RWPE2 (cell line): ENCODE measurements at places on chromosomes 2 and 18.

DNA sequence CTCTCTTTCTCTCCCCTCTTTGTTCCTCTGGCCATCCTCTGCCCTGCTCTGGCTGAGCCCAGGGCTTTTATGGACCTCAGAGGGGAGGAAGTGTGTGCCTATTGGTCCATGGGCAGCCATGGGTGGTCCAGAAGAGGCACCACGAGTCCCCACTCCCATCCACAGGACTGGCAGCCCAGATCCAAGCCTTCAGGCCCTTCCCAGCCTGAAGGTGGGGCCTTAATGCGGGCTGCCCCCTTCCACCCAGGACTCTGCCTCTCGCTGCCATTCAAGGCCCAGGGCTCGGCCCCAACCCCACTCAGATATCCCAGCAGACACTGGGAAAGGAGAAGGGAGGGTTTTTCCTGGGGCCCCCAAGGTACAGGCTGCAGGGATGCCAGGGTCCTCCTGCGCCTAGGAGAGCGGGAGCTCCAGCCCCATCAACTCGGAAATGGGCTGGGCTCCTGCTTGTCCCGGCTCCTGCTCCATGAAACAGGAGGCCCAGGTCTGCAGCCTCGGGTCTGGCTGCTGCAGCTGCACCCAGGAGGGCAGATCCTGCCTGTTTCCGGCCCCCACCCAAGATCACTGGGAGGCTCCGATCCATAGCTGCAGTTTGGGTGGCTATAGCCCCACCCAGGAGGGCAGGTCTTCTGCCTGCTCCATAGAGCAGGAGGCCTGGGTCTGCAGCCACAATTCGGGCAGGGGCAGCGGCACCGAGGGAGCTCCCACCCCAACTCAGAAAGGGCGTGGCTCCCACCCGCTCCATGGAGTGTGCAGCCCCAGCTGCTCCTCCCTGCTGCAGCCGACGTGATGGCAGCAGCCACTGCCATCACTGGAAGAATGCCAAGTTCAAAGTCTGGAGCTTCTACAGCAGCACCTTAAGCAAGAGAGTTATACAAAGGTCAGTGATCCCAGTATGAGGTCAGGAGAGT is 116.6 kb upstream of the RBBP8 start:
- DNase-seq, result no peak

DNA sequence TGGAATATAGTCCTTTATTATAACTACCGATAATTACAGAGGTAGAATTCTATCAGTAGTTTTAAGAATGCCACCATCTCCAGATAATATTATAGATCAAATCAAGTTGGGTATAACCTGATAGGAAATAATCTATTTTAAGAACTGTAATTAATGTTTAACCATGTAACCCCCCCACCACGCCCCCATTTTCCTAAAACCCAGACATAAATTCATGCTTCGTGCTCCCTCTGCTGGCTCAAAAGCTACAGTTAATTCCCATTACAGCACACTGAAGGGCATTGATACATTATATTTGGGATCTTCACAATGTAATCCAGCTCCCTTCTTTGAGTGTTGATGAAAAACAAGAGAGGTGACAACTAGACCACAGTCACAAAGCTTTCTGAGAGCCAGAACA is 228.0 kb upstream of the SMAD7 start:
- DNase-seq, result no peak

- no peak for DNase-seq
Observed at GRCh38 chr2:85787981-85788340, 34.2 kb downstream of the ATOH8 start.

- no peak for DNase-seq
Observed at GRCh38 chr18:52403291-52404021, 63.5 kb downstream of the DCC start.

GRCh38 chr2:150531591-150531990 is 44.1 kb upstream of the RND3 start:
- DNase-seq, result no peak

GRCh38 chr2:176170602-176171305 is 13.6 kb downstream of the HOXD3 start:
- no peak for DNase-seq

DNA sequence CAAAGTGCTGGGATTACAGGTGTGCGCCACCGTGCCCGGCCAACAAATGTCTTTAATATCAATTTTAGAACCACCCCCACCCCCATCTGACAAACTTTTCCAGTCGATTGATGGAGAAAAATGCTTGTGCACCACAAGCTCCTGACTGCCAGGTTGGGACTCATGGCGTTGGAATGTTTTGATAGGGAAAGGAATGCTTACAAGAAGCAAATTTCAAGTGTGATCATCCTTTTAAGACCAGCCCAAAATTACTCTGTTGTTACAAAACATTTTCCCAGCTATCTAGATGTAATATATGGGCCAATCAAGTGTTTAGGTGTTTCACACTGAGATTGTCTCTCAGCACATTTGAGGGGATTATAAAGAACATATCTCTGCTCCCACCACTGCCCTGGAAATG is 45.2 kb downstream of the UBXN4 start:
- DNase-seq, result no peak

DNA sequence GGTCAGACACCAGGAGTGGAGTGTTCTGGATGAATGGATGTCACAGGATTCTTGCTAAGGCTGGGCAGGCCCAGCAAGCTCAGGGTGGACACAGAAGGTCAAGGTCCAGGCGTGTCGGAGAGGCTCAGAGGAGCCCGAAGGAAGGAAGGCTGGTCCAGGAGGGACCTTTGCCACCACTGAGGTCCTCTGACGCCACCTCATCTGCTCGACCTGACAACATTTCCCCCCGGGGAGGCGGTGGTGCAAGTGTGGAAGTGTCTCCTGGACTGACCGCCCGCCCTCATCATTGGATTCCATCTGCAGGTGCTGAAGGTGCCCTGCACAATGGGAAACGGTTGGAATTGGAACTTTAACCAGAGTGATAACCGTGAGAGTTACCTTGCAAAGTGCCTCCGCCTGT is 124.6 kb downstream of the RTP5 start:
- DNase-seq, result no peak

DNA sequence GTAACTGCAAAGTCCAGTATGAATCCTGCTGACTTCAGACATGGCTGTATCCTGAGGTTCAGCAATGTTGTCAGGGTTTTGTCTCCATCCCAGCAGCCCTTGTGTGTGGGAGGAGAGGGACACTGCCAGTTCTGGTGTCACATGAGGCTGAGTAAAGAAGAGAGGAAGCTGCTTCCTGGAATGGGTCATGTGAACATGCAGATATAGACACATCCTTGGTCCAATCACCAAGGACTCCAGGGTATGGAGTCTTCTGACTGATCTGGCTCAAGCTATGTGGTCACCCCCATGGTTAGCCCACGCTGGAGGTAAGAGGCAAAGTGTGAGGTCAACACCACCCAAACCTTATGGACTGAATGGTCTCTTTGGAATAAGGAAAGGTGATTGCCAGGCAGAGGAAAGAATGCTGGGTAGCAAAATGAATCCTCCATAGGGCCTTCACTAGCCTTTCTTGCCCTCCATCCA is 134.4 kb upstream of the SLC1A4 start:
- no peak for DNase-seq

DNA sequence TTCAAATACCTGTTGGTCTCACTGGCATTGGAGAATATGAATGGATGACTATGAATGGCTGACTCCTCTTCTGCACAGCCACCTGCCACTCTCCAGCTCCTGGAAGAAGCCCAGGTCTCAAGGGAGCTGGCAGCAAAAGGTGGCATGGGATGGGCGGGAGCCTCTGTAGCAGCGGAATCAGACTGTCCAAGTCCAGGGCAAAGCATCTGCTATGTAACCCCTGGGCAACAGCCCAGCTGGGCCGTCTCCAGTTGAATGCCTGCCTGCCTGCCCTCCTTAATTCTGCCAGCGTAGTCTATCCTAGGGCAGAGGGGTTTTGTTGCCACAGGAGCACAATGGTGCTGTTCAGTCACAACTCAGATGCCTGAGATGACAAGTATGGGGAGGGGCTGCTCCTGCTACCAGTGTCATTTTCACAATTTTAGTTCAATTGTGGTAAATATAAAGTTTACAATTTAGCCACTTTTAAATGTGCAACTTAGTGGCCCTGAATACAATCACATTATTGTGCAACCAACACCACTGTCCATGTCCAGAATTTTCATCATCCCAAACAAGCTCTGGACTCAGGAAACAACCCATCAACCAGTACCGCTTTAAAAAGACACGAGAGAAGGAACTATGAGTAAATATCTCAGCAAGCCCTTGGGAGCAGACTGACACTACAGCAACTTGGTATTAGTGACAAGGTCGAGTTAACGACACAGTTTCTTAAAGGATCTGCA is 115.2 kb downstream of the MYO5B start:
- no peak for DNase-seq

DNA sequence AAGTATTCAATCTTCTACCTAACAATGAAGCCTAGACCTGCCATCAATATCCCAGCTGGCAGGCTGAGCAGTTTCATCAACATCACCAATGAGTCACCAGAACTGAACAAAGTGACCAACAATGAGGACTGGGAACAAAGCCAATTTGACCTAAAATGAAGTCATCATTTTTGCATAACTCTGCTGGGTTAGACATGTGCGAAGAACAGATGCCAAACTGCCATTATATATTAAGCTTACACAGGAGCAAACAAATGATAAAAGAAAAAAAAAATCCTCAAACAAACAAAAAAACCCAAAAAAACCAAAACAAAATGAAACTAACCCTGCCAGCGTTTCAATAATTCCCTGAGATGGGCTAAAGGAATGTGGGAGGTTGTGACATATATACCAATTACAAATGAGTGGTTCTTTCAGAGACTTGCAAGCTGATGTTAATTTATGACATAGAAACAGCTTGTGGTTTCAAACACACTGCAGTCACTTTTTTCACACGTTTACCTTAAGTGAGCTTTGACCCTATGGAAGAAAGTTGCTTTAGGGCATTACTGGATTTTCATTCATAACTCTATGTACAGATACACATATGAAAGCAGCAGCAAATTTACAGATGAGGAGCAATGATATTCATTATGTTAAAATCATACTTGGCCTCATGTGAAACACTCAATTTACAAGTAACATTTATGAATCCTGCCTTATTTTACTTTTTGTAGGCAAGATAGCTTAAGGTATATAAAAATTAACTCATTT is 56.9 kb upstream of the CCDC141 start:
- no peak for DNase-seq

GRCh38 chr2:98498703-98499440 is 54.2 kb downstream of the INPP4A start:
- DNase-seq, result no peak

DNA sequence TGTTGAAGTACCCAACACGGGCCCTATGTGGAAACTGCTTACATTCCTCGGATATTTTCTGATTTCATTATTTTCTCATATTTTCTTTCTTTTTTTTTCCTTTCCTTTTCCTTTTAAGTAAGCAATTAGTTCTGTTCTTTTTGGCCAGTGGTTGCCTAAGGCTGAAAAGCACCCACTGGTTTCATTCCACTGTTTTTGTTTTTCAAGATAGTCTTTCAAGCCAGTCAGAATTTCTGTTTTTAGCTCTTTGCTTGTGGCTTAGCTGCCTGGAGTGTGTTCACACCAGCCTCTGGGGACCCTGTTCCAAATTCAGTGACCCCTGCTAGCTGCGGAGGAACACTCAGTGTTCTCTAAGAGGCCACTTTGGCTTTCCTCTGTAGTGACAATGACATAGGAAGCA is 73.6 kb downstream of the NRP2 start:
- no peak for DNase-seq

DNA sequence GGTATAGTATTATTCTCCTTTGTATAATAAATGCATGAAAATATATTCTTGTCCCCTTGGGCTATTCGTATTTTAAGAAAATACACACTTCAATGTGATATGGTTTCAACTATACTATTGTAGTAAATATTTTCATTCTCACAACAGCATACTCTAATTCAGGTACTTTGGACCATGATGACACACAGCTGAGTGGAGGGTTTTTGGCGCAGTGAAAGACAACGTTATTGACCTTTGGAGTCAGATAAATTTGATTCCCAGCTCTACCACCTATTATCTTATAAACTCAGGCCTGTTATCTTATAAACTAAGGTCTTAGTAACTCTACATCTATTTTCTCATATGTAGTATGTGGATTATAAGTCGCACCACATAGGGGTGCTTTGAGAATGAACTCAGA is 895.9 kb upstream of the DDX18 start:
- no peak for DNase-seq

- DNase-seq, result peak; percentile 22
Observed at GRCh38 chr2:71695235-71696120, 242.1 kb downstream of the DYSF start.

DNA sequence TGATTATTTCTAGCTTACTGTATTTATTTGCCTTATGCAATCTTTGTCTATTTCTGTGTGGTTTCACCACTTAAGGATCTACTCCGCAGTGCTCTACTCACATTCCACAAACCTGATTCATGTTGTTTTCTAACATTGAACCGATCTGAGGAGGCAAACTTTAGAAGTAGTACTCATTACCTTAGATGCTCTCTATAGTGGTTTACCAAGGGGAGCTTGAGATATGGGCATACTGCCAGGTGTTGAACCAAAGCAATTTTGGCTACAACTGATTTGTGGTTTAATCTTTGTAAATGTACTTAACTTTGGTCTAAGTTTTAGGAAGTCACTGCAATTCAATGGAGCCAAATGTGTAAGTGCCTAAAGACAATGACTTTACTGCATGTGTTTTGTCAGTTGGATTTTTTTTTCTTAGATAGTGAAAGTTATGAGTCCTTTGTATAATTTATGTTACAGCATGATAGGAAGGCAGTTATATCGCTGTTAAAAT is 50.1 kb downstream of the MAP2 start:
- no peak for DNase-seq

DNA sequence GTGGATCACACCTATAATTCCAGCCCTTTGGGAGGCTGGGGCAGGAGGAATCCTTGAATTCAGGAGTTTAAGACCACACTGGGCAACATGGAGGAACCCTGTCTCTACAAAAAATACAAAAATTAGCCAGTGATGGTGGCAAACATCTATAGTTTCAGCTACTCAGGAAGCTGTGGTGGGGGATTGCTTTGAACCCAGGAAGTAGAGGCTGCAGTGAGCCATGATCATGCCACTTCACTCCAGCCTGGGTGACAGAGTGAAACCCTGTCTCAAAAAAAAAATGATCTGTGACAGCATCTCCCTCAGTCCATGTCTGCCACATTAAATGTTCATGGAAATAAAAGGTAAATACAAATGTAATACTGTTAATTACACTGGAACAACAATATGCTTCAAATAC is 121.4 kb upstream of the COL5A2 start:
- DNase-seq, result no peak

- no peak for DNase-seq
Observed at GRCh38 chr2:95041060-95041823, 15.7 kb downstream of the MAL start.

DNA sequence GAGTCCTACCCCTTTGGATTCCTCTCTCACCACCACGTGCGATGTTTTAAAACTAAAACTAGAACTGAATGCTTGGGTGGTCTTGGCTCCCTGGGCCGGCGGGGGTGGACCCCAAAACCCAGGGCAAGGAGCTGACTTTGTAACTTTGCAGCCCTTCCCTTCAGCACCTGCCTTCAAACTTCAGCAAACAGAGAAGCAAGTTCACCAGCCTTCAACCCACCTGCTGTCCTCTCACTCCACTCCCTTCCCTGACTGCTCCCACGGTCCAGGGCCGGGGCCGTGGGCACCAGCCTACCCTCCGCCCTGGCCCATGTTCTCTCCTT is 54.5 kb downstream of the COL6A3 start:
- no peak for DNase-seq

GRCh38 chr2:151827564-151828142 is 568 bp downstream of the ARL5A start:
- DNase-seq, result no peak

GRCh38 chr2:236117861-236118269 is 50.3 kb downstream of the GBX2 start:
- no peak for DNase-seq

- DNase-seq, result no peak
Observed at GRCh38 chr2:28895189-28895893, 874 bp downstream of the WDR43 start.
